COLO829 (cell line): ENCODE measurements at places on chromosomes 4 and X.

GRCh38 chrX:74449322-74449936, 28.1 kb downstream of the SLC16A2 start:
- DNase-seq = no peak

- DNase-seq = no peak
These were observed 343.1 kb upstream of the NOCT start for GRCh38 chr4:138672393-138672976.

- DNase-seq = no peak
These were observed 110.4 kb downstream of the SCD5 start for GRCh38 chr4:82688091-82688795.

DNA sequence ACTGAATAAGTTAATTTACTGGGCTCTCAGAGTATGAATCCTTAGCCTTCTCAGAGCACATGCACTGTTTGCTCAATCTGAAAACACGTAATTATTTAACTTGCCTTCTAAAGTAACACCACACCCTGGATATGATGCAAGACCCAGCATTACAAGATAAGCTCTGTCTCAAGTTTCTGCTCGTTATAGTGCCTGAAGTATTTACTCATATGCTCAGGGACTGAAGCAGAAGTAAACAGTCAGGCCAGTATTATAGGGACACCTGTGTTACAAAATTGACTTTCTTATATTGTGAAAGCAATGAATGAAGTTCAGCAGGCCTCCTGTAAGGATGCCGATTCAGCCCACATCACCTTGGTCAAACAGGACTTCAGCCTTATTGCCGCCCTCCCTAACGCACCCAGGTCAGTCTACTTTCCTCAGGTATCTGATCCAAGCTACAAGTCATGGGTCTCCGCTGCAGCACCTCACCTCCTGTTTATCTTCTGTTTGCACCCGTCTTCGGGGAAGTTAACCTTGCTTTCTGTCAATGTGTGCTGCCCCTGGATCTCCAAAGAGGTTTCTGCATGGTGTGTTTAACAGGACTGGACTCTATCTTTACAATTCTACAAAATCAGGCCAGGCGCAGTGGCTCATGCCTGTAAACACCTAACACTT, 42.8 kb upstream of the KLF3 start:
- DNase-seq = no peak

DNA sequence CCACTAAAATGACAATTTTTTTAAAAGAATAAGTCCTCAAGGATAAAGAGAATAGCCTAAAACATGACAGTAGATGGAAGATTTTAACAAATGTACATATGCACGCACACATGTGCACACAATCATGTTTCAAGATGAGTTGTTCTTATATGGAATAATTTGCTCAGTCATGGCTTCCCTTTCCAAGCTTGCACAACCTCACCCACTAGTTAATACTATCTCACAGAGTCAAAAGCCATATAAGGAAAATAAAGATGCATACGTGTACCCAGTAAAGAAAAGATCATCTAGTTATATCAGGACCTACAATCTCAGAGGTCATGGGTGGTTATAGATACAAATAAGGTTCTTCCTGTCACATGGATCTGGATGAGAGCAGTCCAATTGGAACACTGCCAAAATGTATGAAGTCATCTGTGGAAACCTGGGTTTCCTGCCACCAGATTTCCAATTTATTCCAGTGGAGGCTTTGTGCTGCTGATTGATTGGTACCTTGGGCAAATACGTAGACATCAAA, 56.1 kb downstream of the FAM13A start:
- DNase-seq = peak; percentile 58

GRCh38 chr4:58617226-58617625, 1507.0 kb upstream of the IGFBP7 start:
- no peak for DNase-seq

GRCh38 chr4:70606459-70606858, 14.4 kb downstream of the AMBN start:
- no peak for DNase-seq

DNA sequence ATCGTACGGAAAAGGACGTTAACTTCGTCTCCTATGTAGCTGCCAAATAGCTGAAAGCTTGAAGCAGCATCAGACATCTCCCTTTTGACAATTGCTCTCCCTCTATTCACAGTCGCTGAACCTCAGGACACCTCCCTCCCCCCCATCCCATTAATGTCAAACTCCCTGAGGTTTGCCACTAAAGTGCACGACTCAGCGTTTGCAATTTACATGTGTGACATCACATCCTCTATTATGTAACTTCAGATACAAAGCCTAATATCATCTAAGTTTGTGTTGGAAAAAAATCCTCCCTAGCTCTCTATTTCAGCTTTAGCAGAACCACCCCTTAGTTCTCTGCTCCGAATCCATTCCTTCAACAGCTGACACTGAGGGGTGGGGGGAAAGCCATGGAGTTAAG, 5.5 kb upstream of the NR3C2 start:
- DNase-seq = peak; percentile 25

GRCh38 chr4:82797040-82797404, 1.6 kb downstream of the SCD5 start:
- no peak for DNase-seq

- DNase-seq = no peak
These were observed 40.0 kb upstream of the TEX13A start for GRCh38 chrX:105260291-105261043.

DNA sequence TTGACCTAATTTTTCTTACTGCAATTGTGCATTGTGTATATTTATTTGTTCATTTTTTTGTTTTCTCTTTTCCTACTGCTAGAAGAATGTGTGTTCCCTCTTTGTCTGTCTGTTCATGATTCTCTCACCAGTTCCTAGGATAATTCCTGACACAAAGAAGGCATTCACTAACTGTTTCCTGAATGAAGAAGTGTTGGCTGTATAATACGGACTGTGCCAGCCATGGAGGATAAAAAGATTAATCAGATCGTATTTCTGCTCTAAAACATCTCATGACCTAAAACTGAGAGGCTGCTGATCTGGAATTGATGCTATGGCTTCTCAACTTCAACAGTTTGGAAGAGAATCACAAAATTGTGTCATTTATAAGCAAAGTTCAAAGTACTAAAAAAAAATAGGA, 563.1 kb upstream of the FRG1 start:
- peak; percentile 68 for DNase-seq

- no peak for DNase-seq
These were observed 671.8 kb downstream of the CCSER1 start for GRCh38 chr4:90798948-90799347.

GRCh38 chrX:7132335-7133049, 15.0 kb upstream of the STS start:
- DNase-seq = peak; percentile 76

GRCh38 chrX:103066606-103067005, 2.6 kb upstream of the BEX1 start:
- DNase-seq = no peak

GRCh38 chrX:108442901-108443464, 3.3 kb downstream of the COL4A5 start:
- DNase-seq = no peak

- DNase-seq = no peak
These were observed 518.3 kb upstream of the ZFP42 start for GRCh38 chr4:187477224-187477623.

DNA sequence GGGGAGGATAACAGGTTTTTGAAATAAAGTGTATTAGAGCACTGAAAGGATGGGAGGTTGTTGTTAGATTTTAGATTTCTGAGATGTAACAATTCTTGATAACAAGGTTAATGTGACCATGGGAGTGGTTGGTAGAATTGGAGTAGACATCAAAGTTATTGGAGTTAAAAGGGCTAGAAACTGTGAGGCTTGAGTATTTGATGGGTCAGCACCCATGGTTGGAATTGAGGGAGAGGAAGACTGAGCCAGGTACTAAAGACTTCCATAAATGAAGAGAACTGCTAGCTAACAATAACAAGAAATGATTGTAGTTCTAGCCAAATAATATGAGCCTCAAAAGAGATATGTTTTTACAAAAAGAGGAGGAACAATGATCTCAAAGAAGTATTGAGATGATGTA, 98.8 kb downstream of the HEPH start:
- DNase-seq = no peak

- DNase-seq = peak; percentile 35
These were observed 29.5 kb upstream of the MAP3K15 start for GRCh38 chrX:19544693-19545305.

DNA sequence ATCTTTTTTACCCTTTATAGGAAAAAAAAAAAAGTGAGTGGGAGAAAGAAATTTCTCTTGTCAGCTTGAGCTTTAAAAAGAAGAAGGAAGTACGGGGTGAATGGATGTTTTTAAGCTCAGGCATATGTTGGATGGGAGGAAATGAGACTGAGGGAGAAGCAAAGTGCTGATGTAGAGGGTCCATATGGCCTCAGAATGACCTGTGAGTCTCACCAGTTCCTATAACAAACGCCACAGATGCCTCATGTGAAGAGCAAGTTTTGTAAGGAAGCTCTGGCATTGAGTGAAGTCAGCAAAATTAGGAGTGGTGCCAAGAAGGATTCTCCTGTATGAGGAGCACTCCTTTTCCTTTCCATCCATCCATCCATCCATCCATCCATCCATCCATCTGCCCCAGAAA, 214.6 kb downstream of the PTTG2 start:
- no peak for DNase-seq

- no peak for DNase-seq
These were observed 1.5 kb downstream of the JAKMIP1 start for GRCh38 chr4:6198768-6199421.

GRCh38 chr4:123783151-123783790, 386.7 kb downstream of the SPRY1 start:
- DNase-seq = no peak

DNA sequence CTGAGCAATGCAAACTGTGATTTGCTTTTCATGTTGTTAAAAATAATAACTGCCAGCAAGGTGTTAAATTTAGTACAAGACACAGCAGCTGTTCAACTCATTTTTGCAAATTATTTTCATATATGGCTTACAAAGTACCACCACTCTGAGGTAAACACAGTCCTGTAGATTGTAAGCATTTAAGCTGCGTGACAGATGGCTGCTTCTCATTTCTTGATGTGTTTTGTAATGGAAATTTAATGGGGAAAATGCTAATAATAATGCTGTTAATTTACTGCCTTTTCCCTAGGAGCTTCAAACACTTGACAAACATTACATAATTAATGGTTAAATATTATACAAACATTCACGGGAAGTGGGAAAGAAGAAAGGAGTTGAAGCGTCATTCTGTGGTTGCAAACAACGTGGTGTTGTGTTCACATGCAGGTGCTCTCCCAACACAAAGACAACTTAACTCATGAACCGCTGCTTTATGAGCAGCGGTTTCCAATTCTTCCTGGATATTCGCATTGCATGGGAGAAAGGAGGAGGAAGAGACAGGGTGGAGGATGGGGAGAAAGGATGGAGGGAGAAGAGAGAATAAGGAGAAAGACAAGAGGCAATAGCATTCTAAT, 236.8 kb upstream of the VCX start:
- no peak for DNase-seq

GRCh38 chr4:35912174-35912573, 332.1 kb downstream of the ARAP2 start:
- DNase-seq = no peak

DNA sequence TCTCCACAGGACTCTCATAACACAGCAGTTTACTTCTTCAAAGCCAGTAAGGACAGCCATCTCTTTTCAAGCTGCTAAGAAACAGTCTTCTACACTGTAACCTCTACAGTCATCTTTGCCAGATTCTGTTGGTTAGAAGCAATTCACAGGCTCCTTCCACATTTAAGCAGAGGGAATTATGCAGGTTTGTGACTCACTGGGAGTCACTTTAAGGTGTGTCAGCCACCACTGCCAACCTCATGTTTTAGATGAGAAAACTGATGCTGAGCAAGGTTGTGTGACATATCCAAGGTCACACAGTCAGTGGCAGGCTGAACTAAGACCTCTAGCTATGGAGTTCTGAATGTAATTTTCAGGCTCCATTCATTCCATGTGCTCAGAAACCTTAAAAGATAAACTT, 143.5 kb downstream of the QDPR start:
- DNase-seq = no peak

DNA sequence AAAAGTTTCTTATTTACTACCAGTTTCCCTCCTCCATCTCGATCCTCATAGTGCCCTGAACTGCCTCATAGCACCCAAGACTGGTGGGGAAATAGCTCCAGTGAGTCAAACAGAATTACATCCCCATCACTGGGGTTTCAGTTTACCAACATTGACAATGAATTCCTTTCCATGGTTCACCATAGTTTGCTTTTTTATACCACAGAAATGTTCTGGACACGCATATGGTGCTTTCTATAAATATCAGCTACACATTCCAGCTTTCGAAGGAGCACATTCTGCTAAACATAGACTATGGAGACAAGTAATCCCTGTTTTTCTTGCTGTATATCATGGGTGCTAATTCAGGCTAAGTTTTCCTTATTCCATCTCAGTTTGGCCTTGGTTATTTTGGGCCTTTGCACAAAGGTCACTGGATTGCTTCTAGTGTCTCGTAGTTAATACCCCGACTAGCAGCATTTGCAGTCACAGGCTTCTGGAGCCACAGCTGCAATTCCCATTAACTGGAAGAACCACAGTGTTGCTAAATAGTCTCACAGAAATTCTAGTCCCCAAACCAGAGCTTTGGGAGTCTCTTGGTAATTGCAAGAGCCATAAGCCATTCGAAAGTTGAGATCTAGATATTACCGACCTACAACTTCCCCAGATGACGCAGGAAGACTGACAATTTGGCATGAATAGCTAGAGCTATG, 53.4 kb upstream of the TRPC3 start:
- no peak for DNase-seq

DNA sequence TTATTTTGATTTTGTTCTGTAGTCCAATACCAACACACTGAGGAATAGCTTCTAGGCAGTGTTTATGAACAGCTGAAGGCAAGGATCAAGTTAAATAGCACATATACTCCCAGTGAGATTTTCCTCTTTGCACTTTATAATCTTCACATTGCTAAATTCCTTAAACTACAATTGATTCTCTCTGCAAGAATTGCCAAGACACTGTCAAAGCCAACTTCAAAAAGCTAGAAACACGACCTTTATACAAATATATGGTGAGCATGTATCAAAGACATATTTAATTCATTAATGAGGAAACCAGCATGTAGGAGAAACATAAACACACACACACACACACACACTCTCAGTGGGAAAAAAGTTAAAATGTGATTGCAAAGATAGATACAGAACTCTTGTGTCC, 86.4 kb upstream of the FAM9C start:
- DNase-seq = no peak

GRCh38 chr4:10207116-10207515, 90.5 kb upstream of the WDR1 start:
- DNase-seq = no peak
